Osteoblast (primary cell): ENCODE measurements at places on chromosomes 2 and 18. TPM values are rescaled to one million over a fixed set of nuclear protein-coding genes. Genes with fewer than 3 reads are reported as not detected.

GRCh38 chr18:1511619-1512311 lies 607.1 kb downstream of the ADCYAP1 start:
- peak; percentile 52 for DNase-seq

DNA sequence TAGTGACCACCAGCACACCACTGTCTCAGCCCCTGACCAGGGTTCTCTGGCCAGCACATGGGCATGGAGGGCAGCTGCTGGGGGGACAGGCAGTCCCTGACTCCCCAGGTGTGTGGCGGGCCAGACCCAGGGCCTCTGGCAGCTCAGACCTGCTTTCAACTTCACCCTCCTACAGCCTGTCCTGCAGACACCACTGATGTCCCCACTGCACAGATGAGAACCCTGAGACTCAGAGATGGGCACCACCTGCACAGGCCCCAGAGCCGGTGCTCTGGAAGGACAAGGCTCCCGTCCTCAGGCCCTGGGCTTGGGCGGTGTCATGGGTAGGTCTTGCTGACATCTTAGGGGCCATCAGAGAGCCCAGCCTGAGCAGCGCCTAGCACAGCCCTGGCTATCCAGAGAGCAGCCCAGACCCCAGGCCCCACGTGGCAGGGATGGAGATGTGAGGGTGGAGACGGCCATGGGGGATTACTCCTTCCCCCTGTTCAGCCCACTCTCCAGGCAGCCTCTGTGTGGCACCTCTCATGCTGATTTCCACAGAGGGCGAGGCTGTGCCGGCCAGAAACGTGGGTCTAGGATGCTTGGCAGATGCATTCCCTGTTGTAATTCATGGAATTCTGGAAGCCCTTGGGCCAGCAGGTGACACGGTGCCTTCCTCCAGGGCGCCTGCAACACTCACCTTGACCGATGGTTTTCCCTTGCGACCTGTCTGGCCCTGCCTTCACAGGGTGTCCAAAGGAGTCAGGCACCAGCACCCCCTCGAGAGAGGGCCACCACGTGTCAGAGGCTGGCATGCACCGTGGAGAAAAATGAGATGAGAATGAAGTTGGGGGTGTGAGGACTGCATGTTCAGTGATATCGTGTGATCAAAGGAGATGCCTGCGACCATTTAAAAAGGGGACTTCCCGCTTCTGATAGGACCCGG lies 61.2 kb upstream of the GLI2 start:
- DNase-seq, result no peak

- DNase-seq, result peak; percentile 83
Observed at GRCh38 chr2:205868773-205869333, 186.6 kb downstream of the NRP2 start.

- peak; percentile 48 for DNase-seq
Observed at GRCh38 chr2:74544634-74545033, 9.1 kb downstream of the LOXL3 start.

DNA sequence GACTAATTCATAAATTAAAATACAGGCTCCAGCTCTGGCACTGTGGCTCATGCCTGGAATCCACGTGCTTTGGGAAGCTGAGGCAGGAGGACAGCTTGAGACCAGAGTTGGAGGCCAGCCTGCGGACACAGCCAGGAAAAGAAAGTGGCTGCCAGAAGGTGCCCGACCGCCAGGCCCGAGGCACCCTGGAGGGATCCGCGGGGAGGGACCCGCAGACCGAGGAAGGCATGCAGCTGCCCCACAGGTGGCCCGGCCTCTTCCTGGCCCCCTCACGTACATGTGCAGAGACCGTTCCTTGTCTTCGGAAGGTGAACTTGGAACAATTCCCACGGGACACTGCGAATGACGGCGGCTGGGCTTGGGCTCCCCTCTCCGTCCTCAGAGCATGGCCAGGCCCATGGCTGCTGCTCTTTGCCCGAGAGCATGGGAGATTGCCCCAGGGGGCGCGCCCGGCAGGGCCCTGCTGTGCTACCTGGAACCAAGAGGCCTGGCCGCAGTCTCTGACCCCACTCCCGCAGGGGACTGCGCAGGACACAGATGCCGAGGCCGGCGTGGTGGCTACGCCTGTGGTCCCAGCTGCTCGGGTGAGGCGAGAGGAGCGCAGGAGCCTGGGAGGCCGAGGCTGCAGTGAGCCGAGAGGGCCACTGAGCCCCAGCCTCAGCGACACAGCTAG lies 55.6 kb upstream of the IMP4 start:
- DNase-seq, result no peak

GRCh38 chr2:38997781-38998180 lies 108.1 kb downstream of the ARHGEF33 start:
- peak; percentile 92 for DNase-seq

DNA sequence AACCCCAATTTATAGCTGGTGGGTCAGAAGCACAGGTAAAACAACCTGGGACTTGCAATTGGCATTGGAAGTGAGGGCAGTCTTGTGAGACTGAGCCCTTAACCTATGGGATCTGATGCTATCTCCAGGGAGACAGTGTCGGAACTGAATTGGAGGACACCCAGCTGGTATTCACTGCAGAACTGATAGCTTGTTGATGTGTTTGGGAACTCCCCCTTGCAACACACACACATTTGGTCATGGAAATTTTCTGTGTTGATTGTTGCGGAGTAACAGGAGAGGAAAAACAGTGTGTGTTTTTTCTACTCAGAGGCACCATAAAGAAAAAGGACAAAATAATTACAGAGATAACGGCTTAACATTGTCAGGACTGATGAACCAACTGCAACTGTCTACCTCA lies 16.1 kb downstream of the TPGS2 start:
- no peak for DNase-seq

- DNase-seq, result no peak
Observed at GRCh38 chr2:227252831-227253230, 72.2 kb upstream of the MFF start.

- DNase-seq, result no peak
Observed at GRCh38 chr2:150586858-150587257, 99.4 kb upstream of the RND3 start.

- no peak for DNase-seq
Observed at GRCh38 chr2:194915485-194915884, 741.5 kb upstream of the SLC39A10 start.

ZNF804A gene
- under 0.01 TPM in 1 of 2 replicates, not detected in the other for total RNA-seq

GDF7 gene
- under 0.01 TPM in 1 of 2 replicates, not detected in the other for total RNA-seq

CFAP53 gene
- total RNA-seq, result 0.36 and 0.59 TPM in 2 replicates

BUB1 gene
- total RNA-seq, result 4.7 and 7.1 TPM in 2 replicates

UGT1A4 gene
- not detected in 2 replicates for total RNA-seq
